ENCODE measurements at places on chromosomes 2 and 18.

- no peak for DNase-seq
These were observed 113.1 kb upstream of the RAB12 start for GRCh38 chr18:8496186-8496585.

DNA sequence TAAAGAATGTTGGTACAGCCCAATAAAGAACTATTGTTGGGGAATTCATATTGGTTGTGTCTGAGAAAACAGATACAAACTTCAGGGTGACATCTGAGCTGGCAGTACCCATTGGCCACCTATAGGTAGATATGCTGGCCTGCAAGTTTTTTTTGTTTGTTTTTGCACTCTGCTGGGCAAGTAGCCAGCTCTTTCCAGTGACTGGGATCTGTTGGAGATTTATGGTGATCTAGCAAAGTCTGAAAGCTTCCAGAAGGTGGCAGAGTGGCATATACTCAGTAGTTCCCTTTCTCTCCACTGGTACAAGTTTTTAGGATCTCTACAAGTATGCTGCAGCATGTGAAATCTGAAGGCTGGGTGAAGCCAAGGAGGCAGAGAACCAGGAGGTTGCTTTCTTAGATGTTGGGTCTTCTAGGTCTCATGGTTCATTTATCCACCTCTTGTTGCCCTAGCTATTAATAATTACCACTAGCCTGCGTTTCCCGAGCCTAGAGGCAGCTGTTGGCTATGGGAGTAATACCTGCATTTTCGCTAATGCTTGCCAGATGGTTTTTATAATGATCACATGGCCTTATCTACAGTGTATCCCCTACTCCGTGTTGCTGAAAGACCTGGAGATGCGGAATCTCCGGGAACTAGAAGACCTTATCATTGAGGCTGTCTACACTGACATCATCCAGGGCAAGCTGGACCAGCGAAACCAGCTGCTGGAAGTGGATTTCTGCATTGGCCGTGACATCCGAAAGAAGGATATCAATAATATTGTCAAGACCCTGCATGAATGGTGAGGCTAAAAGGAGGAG is 9.5 kb downstream of the COPS7B start:
- peak; percentile 50 for DNase-seq

GRCh38 chr18:4750393-4751346 is 295.6 kb upstream of the DLGAP1 start:
- DNase-seq = no peak

- no peak for DNase-seq
These were observed 29.7 kb downstream of the CCDC93 start for GRCh38 chr2:117984208-117984607.

- DNase-seq = no peak
These were observed 72.1 kb upstream of the LYPD6B start for GRCh38 chr2:148966438-148966758.

- DNase-seq = no peak
These were observed 403.3 kb downstream of the TXNL1 start for GRCh38 chr18:56235071-56235470.

- no peak for DNase-seq
These were observed 901.3 kb upstream of the CDH2 start for GRCh38 chr18:29078273-29078672.

GRCh38 chr2:111676291-111676822 is 207.6 kb downstream of the ANAPC1 start:
- no peak for DNase-seq

DNA sequence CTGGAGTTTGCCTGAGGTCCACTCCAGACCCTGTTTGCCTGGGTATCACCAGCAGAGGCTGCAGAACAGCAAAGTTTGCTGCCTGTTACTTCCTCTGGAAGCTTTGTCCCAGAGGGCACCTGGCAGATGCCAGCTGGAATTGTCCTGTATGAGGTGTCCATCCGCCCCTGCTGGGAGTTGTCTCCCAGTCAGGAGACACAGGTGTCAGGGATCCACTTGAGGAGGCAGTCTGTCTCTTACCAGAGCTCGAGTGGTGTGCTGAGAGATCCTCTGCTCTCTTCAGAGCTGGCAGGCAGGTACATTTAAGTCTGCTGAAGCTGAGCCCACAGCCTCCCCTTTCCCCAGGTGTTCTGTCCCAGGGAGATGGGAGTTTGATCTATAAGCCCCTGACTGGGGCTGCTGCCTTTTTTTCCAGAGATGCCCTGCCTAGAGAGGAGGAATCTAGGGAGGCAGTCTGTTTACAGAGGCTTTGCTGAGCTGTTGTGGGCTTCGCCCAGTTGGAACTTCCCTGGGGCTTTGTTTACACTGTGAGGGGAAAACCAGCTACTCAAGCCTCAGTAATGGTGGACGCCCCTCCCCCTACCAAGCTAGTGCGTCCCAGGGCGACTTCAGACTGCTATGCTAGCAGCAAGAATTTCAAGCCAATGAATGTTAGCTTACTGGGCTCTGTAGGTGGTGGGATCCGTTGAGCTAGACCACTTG is 34.7 kb downstream of the TFPI start:
- DNase-seq = no peak

DNA sequence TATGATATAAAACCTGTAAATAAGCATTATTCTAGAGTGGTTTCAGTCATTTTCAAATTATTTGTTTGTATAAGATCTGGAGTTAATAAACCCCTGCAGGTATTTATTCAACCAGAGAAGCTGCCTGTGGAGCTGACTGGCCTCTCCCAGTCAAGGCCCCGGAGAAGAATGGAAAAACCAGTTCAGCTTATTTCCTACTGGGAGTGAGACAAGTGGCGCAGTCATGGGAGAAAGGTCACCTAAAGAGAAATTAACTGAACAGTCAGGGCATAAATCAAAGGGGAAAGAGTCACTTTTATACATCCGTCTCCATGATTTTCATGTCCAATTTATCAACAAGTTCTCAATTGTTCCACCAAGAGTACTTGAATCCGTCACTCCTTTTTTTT is 240.9 kb downstream of the RNF152 start:
- no peak for DNase-seq

DNA sequence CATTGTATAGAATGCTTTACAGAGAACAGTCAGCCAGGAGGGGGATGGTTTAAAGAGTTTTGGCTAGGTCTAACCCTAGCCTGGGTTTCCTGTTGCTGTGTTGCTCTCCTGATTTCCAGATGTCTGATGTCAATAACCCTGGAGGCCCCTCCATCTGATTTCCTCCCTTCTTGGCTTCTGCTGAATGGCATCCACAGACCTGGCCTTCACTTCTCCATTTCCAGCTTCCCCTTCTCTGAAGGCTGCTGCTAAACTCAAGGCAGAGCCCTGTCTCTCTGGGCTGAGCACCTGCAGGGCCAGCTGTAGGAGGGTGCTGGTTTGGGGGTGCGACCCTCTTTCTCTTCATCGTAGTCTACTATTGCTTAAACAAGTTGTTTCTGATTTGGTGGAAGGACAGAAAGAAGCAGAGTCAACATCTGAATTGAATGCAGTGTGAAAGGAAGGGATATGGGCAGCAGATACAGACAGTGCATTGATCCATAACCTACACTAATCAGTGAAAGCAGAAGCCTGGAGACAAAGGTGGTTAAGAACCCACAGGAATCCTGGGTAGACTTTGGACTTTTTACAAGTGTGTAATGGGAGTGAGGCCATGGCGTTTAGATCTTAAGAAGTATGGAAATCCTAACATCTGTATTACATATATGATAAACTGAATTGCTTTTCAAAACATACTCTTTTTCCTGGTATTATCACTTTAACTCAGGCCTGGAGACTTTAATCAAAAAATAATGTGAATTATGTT is 153.6 kb downstream of the HRH4 start:
- DNase-seq = no peak

DNA sequence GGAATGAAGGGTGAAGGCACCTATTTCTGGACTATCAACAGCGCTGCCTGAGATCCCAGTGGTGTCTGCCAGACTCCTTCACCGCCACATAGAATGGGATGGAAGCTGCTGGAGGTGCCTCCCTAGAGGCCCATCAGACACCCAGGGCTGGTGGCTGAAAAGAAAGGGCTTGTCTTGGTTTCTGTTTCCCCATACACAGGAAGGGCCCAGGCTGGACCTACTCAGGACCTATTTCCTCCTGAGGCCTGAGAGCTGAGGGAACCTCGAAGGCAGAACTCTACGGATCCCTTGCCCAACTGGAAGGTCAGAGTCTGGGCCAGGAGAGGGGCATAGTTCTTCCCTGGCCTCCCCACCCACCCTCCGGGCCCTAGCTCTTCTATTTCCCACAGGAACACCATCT is 2.9 kb upstream of the CLEC4F start:
- DNase-seq = no peak

DNA sequence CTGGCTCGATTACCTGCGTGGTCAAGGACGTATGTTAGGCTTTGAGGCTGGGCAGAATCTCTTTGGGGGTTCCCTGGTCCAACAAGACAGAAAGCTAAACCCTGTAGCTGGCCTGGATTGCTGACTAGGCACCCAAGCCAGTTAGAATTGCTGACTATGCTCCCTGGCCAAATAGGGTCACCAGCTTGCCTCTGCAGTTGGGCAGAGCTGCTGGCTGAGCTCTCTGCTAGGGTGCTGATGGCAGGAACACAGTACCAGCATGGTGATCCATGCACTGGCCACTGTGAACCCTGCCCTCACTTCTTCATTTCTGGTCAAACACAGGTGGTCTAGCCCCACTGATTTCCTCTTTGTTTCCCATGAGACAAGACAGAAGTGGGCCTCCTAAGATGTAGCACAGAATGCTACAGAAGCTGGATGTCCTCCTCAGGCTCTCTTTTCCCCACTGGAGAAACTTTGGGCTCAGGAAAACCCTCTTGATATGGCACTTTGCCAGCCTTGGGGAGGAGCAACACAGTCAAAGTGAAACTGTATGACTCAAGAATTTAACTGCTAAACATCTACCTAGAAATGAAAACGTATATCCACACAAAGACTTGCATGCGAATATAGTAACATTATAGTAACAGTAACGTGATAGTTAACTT is 20.8 kb downstream of the SP140L start:
- no peak for DNase-seq
